Choroid plexus epithelial cell (primary cell): ENCODE measurements at places on chromosomes 5 and 9.
A peak's percentile ranks its signal among the peaks of the same experiment; 100 is the strongest.

GRCh38 chr5:169182797-169183196 lies 118.1 kb downstream of the SLIT3 start:
- no peak for DNase-seq

DNA sequence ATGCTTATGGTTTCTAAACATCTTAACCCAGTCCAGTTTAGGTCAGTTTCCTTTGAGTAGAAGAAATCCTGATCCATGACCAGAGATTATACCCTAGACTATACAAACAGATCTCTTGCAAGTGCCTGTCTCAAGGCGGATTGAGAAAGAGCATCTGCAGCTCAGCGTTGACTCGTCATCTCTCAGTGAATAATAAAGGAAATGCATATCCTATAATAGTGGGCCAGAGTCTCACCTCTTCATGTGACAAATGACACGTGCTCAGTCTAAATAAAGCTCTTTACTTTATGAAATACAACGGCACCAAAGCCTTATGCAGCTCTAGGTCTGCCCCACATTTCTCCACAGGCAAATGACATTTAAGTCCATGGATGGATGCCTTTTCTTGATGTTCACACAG lies 179.4 kb upstream of the NR3C1 start:
- DNase-seq: peak; percentile 56

DNA sequence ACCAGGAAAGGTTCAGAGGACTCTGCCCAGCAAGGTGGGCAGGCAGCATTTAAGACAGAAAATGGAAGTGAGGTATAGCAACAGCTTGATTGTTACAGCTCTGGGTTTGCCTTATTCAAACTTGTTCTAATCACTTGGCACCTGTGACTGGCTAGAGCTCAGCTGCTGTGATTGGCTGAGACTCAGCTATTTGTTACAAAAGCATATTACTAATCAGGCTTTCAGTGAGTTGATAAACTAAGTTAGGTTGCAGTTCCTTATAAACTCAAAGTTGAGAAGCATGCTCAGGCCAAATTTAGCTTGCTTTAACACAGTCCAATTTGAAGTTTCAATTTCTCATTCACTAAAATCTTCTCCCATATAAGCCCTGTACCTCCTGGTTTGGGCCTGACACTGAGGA lies 56.3 kb downstream of the GDA start:
- DNase-seq: no peak

DNA sequence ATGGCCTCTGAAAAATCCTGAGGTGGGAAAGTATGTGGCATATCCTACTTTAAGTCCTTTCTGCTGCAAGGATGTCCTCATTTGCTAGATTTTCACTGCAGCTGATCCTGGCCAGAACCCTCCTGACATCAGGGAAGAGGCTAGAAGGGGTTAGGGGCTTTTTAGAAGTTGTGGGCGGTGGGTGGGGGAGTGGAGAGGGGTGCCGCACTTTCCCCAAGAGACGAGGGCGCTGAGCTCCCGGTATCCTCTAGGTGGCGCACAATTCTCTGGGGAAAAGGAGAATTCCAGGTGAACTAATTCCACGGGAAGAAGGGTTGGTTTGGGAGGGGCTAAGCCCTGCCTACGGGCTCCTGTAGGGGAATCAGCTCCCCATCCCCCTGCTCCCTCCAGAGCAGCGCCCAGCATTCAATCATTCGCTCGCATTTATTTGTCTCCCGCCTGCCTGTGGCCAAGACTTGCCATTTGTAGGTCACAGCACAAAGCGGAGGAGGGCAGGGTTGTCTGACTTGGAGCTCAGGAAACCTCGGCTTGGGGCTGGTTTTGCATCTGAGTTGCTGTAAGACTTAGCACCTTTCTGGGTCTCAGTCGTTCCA lies 42.9 kb upstream of the HAND1 start:
- peak; percentile 11 for DNase-seq

DNA sequence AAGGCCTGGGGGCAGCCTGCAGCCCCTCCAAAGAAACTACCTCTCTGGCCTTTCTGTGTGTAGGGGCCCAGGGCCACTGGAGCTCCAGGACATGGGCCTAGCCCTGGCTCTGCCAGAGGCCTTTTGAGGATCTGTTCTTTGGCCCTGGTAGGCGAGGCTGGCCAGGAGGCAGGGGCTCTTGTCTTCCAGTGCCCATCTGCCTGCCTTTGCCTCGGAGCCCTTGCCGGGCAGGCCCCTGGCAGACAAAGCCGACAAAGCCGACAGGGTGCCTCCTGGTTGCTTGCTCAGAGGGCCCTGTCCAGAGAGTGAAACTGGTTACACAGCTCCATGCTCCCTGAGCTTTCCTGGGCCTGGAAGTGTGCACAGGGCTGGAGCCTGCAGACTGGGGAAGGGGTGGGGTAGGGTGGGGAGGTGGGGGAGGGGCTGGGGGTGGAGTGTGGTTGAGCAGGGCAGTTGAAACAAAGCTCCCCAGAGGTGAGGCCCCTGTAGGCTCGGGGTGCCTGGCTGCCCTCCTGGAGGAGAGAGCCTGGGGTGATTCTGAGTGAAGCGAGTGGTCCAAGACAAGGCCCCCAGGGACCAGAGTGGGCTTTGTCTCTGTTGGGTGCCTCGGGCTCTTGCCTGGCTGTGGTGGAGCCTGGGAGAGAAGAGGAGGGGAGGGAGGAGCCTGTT lies 29.3 kb downstream of the PTPA start:
- DNase-seq: peak; percentile 66

GRCh38 chr5:108303086-108303485 lies 78.8 kb downstream of the FBXL17 start:
- DNase-seq: no peak

GRCh38 chr5:3597167-3598007 lies 1.8 kb downstream of the IRX1 start:
- no peak for DNase-seq

GRCh38 chr5:130652176-130652575 lies 512.9 kb downstream of the HINT1 start:
- DNase-seq: peak; percentile 71

DNA sequence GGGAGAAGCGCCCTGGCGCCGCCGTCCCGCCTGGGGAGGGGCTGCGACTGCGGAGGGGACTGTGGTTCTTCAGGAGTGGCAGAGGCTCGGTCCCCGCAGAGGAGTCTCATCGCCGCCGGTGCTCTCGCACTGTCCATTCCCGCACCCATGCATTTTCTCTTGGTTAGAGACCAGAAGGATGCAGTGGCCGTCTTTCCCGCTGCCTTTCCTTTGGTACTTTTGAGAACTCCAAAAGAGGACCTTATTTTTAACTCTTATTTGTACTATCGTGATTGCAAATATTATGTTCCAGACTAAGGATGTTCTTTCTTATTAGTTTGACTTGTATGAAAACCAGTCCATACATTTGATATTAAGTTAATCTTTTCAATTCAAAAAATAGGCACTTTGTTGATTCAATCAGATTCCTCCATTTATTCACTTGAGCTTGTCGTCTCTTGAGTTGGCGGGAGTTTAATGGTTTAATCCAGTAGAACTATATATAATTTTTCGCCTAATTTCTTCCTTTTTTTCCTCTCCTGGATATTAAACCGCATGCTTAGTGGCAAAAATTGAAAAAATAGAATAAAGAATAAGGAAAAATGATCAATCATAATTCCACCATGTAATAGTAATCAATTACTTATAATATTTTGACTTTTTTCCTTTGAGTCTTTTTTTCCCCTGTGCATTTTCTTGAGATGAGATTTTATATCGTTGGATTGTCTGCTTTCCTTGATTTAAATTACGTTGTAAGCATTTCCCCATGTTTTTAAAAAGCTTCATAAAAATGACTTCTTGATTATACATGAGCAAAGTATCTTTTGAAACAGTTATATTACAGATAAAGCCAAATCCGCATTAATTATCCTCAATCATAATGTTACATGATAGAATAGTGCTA lies 861 bp downstream of the ZFYVE16 start:
- peak; percentile 45 for DNase-seq

DNA sequence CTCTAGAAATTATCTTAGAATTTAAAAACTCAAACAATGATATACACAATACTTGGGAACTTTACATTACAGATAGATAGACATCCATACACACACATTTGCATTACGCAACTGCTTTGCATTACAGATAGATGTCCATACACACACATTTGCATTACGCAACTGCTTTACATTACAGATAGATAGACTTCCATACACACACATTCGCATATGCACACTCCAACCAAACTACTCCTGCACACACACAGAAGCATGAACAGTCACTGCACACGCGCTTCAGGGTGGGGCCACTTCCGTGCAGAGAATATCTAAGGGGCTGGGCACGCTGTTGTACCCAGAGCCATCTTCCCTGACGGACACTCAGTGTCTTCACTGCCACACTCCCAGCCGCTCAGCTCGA lies 7.9 kb upstream of the ADAMTS16 start:
- no peak for DNase-seq

DNA sequence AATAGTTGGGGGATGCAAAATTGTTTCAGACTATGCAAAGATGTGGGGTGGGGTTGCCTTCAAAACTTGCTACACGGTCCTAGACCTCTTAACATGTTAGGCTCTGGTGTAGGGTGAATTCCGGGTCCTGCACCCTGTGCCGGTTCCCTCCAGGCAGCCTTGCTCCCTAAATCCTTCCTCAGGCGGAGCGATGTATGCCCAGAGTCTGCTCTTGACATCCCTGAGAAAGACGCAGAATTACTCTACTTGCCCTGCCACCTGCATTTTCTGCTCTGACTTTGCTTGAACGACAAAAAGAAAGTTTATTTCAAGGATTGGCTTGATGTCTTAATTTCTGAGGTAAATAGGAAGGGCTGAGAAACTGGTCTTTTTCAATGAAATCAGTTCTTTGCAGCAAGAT lies 691 bp downstream of the THBS4 start:
- no peak for DNase-seq

GRCh38 chr9:126708178-126708577 lies 94.5 kb downstream of the LMX1B start:
- no peak for DNase-seq

DNA sequence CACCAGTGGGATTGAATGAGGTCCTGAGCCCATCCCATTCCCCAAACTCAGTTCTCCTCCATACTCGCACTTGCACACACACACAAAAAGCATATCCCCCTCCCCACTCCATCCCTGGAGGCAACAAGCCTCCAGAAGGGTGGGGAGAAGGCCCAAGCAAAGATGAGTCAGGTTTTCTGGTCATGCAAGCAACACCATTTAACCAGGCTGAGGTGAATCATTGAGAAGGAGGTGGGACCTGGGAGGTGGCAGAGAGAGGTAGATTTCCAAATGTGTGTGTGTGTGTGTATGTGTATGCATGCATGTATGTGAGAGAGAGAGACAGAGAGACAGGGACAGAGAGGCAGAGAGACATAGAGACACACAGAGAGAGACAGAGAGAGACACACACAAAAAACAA lies 185.2 kb upstream of the TRIM32 start:
- DNase-seq: peak; percentile 53

- no peak for DNase-seq
Observed at GRCh38 chr5:45162974-45163373, 354.2 kb downstream of the MRPS30 start.

GRCh38 chr9:101727612-101728524 lies 10.6 kb downstream of the GRIN3A start:
- peak; percentile 54 for DNase-seq

- no peak for DNase-seq
Observed at GRCh38 chr9:136761545-136761981, 2.8 kb downstream of the LCN15 start.

- no peak for DNase-seq
Observed at GRCh38 chr5:171029401-171029800, 167.6 kb downstream of the RANBP17 start.

DNA sequence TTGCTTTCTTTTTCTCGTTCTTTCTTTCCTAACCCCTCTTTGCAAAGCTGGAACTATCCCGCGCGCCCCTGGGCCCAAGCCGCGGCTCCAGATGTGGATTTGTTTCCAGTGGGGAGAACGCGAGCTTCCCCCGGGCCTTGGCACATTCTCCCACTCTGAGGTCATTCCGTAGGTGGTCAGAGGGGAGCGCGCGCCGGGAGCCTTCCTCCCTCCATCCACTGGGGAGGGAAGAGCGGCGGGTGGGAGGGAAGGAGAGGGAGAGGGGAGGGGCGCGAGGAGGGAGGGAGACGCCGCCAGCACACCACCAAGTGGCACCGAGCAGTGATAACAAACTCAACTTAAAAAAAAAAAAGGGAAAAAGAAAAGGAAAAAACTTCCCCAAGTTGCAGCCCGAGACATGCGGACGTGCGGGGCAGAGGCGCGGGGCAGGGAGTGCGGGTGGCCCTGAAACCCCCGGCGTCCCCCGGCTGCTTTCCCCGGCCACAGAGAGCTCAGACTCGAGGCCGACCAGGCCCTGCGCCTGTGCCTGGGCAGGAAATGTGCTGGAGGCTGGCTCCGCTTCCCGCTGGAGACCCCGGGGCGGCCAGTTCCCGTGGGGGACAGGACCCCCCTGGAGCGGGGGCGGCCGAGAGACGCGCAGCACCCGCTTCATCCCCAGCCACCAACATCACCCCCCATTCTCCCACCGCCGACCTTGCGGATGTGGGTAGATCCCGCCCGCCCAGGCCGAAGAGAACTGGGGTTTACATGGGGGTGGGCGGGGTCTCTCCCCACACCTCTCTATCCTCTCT lies 3.1 kb downstream of the IER5L start:
- peak; percentile 91 for DNase-seq

DNA sequence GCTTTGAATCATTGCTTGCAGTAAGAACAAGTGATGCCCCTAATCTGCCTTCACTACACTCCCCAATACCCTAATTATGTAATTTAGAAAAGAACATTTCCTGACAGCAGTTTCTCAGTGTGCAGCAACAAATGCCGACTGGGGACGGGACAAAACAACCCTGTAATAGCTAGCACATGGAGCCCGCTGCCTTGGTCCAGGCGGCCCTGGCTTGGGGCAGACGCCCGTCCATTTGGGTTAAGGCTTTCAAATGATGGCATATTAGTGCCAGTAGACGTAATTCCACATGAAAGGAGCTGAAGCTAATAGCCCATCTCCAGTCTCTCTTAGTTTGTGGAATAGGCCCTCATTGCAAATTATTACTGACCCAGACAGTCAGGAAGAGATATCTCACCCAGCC lies 150.6 kb upstream of the PITX1 start:
- no peak for DNase-seq

GRCh38 chr5:12270914-12271313 lies 366.7 kb upstream of the CTNND2 start:
- no peak for DNase-seq

DNA sequence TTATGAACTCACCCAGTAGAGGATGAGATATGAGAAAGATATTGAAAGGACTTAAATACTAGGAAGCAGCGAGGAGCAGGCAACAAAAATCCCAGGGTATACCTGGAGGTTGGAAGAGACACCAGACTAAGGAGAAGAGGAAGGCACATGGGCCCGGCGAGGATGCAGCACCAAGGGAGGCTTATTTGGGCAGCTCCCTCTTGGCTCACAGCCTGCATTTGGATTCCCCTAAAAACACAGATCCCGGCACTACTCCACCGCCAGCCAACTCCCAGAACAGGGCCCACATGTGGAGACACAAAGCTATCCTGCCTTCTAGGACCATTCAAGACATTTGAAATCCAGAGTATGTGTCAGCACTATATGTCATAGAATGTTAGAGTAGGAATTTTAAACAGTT lies 199.8 kb upstream of the FBXL7 start:
- no peak for DNase-seq

DNA sequence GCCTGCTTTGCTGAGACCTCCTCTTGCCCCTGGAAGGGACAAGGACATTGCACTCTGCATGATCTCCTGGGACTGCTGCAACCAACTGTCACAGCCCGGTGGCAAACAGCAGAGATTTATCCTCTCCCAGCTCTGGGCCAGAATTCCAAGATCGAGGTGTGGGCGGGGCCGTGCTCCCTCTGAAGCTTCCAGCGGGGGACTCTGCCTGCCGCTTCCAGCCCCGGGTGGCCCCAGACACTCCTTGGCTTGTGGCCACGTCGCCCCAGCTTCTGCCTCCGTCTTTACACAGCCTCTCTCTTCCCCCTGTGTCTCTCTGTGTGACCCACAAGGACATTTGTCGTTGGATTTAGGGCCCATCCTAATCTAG lies 67.1 kb downstream of the COL5A1 start:
- DNase-seq: no peak

- DNase-seq: no peak
Observed at GRCh38 chr9:101706997-101707396, 31.4 kb downstream of the GRIN3A start.
